Stimulated activated CD4-positive, alpha-beta T cell treated with anti-CD3 and anti-CD28 coated beads, Interleukin-15, amount 100 ng/mL, for 48 hours (primary cell): ENCODE measurements at places on chromosomes 7 and 10.

GRCh38 chr10:99761365-99761764 is 21.1 kb upstream of the ABCC2 start:
- DNase-seq = no peak

DNA sequence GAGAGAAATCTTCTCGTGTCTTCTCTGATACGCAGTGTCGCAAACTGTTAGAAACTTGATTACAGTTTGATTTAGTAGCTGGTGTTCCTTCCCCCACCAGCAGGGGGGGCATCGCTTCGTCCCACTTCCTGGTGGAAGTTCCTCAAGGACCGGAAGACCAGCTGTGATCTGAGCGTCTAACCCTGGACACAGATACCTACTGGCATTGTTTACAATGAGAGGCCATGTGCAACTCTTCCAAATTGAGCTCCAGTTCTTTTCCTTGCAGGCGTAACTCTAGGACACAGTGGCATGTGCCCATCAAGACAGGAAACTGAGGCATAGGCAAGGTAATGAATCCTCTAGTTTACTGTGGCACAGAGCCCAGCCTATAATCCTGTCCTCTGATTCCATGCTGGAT is 219.0 kb downstream of the CCDC3 start:
- peak; percentile 41 for DNase-seq

GRCh38 chr10:110757586-110757985 is 113.5 kb downstream of the RBM20 start:
- no peak for DNase-seq

- DNase-seq = no peak
Measured at GRCh38 chr7:31078363-31078990, 26.4 kb downstream of the ADCYAP1R1 start.

DNA sequence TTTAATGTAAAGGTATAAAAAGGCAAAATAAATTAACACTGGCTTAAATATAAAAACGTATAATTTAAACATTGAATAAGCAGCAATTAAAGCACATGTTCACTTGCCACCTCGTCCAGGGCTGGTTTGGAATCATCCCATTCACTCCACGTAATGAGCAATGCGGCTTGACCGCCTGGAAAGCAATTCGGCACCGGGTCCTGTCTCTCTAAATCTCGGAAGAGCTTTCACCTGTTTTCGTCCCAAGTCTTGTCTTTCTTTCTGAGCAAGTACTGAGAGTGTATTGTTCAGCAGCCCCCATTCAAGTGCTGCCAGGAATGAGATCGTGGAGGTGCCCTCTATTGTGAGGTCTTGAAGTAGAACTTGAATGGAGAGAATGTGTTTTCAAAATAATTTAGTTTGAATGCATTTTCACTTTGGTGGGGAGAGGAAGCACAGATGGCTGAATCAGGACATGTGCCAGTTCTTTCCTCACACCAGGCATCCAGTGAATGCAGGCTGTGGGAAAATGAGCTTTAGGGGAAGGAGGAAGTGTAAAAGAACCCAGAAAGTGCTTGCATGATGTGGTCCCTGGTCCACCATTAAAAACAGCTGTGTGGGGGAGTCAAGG is 515.2 kb downstream of the REEP3 start:
- DNase-seq = no peak

DNA sequence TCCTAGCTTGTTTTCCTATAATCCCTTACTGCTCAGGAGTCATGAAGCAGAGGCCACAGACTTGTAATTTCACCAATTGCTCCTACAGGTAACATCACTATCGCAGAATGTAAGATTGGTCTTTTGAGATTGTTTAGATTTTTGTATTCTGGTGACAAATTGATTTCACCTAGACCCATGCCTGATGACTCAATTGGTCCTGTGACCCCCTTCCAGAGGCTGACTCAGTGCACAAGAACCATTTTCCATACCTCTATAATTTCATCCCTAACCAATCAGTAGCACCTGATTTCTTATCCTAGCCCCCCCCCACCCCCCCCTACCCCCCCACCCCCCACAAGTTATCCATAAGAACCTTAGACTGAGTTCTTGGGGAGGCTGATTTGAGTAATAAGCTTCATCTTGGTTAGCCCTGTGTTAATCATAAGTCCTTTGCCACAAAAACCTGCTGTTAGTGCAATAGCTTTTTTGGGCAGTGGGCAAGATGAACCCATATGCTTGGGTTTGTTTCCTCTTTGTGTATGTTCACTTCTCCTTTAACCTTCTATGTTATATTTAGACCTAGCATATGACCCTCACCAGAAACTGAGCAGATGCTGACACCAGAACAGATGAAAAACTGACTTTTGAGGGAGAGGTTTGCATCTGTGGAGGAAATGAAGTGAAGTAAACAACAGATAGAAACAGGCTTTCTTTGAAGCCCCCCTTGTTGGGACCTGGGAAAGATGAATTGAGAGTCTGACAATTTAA is 187.1 kb downstream of the KIF20B start:
- DNase-seq = no peak

GRCh38 chr10:9743639-9744038 is 1274.0 kb upstream of the CELF2 start:
- no peak for DNase-seq

DNA sequence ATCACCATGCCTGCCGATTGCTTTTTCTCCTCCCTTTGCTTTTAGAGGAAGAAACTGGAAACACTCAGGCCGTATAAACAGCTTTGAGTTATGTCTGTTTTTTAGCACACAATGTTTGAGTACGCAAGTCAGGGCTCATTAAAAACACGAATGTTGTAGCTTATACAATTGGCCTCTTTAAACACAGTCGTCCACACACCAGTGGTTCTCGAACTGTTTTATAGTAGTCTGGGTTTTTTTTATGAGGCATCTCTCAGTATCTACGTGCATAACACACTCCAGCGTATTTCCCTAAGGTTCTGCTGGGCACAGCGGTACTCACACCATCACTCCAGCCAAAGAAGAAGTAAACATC is 13.4 kb upstream of the CARD11 start:
- no peak for DNase-seq

DNA sequence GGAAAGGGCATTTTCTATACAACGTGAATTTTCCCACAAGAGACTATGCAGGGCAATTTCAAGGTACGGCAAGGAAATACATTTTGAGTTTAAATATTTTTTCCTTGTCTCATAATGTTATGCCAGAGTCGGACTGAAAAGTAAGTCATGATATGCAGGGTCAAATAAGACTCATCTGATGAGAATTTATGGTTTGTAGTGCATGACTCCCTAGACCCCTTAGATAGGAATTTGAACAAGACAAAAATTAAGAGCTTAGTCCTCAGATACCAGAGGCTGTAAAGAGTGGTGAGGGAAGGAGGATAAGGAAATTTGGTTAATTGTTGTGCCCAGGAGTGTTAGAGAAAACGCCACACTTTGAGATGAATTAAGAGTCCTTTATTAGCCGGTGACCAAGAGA is 616.6 kb downstream of the XPNPEP1 start:
- DNase-seq = no peak

DNA sequence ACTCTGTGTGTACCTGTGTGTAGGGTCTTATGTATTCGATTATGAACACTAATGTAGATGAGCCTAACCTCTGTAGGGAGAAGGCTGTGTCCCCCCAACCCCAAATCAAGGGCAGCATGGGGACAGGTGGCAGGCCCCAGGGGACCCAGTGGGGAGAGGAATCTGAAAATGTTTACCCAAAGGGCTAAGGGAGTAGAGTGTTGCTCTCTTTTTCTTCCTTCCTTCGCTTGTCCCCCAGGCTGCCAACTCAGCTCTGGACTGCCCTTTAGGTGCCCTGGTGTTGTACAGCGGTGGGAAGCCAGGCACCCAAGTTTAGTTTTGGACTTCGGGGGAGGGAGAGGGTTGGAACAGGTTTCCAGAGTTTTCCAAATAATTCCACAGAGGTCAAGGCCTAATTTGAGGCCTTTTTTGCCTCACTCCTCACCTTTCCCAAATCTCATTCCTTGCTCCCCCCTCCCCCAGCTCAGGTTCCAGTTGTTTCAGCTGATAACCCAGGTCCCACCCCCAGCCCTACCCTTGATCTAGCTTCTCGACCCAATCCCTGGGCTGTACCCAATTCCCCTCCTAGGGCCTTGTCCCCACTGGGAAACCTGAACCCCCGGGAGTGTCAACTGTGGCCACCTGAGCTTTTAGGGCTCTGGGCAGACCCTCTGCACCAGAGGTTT is 9.1 kb upstream of the PAX2 start:
- no peak for DNase-seq

GRCh38 chr10:17092216-17092944 is 37.2 kb downstream of the CUBN start:
- DNase-seq = no peak

GRCh38 chr7:88867158-88867557 is 71.6 kb upstream of the TEX47 start:
- no peak for DNase-seq

GRCh38 chr10:107813451-107814162 is 649.1 kb upstream of the SORCS1 start:
- no peak for DNase-seq

DNA sequence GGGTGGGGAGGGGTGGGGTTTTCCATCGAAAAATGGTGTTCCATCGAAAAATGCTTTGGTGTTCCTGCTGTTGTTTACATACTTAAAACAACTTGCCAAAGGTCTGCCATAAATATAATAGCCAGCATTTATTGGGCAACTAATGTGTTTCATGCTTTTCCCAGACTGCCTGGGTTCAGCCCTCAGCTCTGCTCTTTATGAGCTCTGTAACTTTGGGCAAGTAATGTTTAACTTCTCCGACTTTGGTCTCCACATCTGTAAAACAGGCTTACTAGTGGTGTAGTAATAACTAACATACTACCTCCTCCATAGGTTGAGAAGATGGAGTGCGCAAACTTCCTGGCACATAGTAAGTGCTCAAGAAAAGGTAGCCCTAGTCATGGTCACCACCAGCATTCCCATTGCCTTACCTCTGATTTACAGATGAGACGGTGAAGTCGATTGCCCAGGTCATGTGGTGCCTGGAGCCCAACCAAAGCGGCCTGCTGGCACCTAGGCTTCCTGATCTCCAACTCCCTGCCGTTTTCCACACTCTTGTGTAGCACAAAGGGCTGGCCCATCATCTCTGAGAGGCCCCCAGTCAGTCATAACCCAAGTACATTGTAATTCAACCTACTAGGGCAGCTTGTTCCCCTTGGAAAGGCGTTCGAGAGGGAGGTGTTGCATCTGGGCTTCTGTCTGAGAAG is 8.9 kb downstream of the ZMIZ1 start:
- DNase-seq = no peak

DNA sequence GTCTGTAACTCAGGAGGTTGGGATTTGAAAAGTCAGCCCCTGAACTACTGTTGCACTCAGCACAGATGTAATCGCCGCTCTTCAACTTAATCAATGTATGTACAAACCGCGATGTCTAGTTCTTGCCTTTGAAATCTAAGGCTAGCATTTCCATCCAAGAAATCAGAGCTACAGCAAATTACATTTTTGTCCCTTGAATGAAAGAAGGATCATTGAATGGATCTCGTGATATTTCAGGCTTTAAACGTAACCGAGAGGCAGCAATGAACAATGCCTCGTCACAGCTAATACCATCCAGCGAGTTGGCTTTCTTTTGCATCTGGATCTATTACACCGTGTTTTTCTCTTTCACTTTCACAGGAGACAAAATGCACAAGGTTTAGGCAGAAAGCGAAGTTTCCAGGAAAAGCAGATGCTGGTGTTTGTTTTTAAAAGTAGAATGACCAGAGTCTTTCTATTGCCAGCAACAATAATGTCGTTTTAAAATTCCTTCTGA is 5.5 kb downstream of the SKIDA1 start:
- DNase-seq = no peak

DNA sequence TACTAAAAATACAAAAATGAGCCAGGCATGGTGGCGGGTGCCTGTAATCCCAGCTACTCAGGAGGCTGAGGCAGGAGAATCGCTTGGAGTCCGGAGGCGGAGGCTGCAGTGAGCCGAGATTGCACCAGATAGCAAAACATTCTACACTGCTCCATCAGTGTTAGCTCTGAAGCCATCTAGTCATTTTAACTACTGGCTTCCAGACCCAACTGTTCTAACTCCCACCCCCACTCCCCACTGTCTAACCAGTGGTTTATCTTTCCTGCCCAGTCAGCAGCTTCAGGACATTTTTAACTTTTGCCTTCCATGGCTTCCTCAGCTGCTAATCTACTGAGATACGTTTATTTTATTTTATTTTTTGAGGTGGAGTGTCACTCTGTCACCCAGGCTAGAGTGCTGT is 6.2 kb upstream of the FRAT1 start:
- DNase-seq = no peak

GRCh38 chr7:123871998-123872867 is 27.3 kb downstream of the HYAL4 start:
- peak; percentile 7 for DNase-seq

GRCh38 chr10:46062723-46063428 is 16.8 kb upstream of the MSMB start:
- DNase-seq = no peak

DNA sequence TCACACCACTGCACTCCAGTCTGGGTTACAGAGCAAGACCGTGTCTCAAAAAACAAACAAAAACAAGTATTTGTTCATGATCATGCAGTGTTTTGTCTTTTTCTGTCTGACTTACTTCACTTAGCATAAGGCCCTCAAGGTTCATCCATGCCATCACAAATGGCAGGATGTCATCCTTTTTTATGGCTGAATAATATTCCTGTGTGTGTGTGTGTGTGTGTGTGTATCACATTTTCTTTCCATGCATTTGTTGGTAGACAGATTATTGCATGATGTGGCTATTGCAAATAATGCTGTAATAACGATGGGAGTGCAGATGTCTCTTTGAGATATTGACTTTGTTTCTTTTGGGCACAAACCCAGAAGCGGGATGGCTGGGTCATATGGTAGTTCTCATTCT is 14.3 kb upstream of the MNX1 start:
- no peak for DNase-seq

DNA sequence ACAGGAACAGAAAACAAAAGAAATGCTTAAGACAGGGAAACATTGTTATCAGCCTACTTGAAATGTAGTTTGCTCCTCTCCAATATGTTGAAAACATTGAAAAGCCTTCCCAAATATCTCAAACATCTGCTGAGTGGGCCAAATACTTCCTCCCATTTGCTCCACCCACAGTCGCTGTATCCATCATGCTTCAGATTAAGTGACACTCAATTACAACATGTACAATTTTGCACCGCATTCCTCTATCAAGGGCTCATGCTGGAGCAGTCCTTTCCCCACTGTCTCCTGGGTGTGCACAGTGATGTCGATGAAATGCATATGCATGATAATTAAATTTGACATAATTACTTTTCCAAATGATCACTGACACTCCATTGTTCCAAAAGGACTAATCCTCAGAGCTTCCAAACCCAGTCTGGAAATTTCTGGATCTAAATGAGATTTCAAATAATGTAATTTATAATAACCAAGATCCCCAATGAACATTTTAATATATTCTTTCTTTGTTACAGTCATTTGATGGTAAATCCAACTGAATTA is 604.6 kb downstream of the GRID1 start:
- DNase-seq = no peak

DNA sequence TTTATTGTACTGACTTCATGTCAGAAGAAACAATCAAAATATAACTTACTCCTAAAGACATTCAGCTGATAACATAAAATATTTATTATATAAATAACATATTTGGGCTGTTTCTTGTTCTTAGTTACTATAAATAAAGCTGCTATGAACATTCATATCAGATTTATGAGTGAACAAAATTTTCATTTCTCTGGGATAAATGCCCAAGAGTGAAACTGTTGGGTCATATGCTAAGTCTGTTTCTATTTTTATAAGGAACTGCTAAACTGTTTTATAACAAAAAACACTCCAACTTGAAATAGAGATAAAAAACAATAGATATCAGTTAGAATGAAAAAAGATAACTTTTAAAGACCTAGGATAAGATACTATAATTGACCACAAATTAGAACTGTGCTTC is 26.5 kb upstream of the CC2D2B start:
- no peak for DNase-seq
